Activated CD4-positive, CD25-positive, alpha-beta regulatory T cell treated with anti-CD3 and anti-CD28 coated beads, Interleukin-2, amount 50 U/mL, for 72 hours (primary cell): ENCODE measurements at places on chromosomes 3 and 15.

GRCh38 chr3:122727766-122728165 lies 47.1 kb downstream of the PARP14 start:
- no peak for DNase-seq

GRCh38 chr3:182925330-182925943 lies 54.9 kb downstream of the DCUN1D1 start:
- no peak for DNase-seq

DNA sequence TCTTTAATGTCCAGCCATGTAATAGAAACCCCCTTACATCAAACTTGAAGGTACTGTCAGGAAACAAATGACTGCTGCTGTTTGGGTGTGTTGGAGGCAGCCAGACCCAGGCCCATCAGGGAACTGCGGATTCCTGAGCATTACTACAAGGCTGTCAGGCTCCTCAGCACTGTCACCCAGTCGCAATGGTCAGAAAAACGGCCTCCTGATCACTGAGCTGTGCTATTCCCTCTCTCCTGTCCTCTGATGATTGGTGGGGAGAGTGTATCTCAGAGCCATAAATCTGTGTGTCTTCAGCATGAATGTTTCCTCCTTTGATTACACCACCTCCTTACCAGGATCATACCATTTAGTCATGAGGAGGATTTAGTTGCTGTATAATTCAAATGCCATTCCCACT lies 135.2 kb upstream of the GADL1 start:
- DNase-seq: no peak

DNA sequence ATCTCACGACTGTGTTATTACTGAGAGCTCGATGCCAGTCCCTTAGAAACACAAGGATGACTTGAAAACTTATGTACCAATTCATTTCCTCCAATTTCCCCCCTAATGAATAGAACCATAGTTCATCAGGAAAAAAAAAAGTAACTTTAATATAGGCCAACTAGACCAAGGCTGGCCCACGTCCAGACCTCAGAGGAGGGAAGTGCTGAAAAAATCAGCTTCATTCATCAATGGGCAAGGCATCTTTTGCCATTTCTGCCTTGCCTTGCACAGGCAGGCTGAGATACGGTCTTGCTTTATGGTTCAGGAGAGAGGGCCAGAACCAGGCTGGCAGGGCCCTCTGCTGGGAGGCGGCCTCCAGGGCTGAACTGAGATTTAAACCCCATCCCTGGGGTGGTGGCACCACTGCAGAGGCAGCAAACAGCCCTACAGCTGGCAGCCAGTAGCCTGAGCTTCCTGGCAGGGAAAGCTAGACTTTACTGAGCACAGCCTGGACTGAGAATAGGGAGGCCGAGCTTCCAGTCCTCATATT lies 104.1 kb upstream of the TNFAIP8L3 start:
- DNase-seq: no peak

GRCh38 chr3:142808103-142808917 lies 80.6 kb downstream of the PCOLCE2 start:
- no peak for DNase-seq

DNA sequence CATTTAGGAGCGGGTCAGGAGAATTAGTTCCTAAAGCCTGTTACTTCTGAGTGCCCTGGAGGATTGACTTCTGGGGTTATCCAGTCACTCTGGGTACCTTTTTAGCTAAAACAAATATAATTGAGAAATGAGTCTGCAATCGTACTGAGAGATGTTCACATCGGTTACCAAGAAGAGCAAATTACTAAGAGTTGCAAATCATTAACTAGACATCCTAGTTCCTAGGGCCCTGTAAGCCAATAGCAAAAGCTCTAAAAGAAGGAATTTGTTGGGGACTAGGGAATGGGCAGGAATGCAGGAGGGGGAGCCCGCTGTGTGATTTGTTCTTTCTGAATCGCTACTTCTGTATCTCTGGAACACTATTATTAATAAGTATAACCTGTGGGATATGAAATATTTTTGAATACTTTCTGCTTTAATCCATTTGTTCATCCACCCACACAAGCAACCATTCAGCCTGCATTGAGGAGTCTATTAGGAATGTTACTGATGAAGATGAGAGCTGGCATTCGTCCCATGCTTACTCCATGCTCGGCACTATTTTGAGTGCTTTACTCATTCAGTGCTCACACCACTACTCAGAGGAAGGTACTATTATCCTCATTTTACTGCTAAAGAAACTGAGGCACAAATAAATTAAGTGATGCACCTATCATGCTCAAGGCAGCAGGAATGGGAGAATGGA lies 31.5 kb upstream of the KY start:
- DNase-seq: no peak

DNA sequence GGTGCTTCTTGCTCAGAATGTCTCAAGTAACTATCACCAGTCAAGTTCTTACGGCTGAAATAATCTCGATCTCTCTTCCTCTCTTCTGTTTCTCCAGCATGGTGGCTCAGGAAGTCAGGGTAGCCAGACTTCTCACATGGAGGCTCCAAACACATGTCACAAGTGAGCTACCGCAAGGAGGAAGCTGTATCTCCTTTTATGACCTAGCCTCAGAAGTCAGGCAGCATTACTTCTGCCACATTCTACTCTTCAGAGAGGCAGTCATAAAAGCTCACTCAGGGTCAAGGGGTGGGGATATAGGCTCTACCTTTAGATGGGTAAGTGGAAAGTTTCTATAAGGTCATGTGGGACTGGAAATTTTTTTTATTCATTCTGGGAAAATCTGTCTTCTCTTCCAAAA lies 86.6 kb upstream of the NEO1 start:
- no peak for DNase-seq

- no peak for DNase-seq
These were observed 215.0 kb upstream of the THBS1 start for GRCh38 chr15:39365873-39366272.

DNA sequence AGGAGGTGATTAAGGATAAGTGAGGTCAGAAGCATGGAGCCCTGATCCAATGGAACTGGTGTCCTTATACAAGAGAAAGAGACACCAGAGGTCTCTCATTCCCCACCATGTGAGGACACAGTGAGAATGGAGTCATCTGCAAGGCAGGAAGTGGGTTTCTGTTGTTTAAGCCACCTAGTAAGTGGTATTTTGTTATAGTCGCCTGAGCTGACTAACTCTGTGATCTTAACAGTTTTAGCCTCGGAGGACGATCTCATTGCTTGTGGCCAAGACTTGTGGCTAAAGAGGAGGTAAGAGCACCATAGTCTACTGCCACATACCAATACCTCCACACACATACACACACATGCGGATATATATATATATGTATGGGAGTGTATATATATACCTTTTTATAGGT lies 73.8 kb downstream of the MCTP2 start:
- no peak for DNase-seq

- no peak for DNase-seq
These were observed 64.3 kb downstream of the LEO1 start for GRCh38 chr15:51907136-51907862.

DNA sequence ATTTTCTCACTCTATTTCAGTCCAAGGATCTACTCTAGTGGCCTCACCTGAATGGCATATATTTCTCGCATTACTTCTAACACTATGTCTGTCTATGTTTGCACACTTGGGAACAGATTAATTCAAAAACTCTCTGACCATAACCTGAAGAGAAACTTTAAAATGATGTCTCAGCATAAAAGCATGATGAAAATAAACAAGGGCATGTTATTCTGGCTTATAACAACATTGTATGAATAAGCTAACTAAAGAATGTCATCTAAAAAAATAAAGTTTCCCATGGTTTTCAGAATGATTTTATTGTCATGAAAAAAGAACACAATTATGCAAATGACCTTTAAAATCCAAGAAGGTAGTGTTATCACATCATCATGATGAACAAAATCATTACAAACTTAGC lies 85.5 kb upstream of the ROBO2 start:
- no peak for DNase-seq

GRCh38 chr3:18559331-18559842 lies 134.2 kb upstream of the SATB1 start:
- peak; percentile 33 for DNase-seq

DNA sequence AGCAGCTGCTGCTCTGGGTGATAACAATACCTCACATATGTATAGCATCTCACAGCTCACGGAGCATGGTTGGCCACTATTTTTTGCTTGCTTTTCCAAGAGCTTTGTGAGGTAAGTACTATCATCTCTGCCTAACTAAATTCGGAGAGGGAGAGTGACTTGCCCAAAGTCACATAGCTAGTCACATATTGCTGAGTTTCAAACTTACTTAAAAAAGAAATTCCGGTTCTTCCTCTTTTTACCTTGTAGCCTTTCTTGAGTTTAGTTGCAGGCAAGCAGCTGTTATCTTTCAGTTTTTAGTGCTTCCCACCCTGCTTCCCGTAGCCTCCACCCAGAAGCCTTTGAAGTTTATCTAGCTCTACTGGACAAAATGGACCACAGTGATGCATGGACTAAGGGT lies 309.2 kb downstream of the PDCD6IP start:
- no peak for DNase-seq

GRCh38 chr15:37856109-37856508 lies 78.3 kb upstream of the TMCO5A start:
- DNase-seq: no peak

- DNase-seq: no peak
These were observed 2.1 kb downstream of the RTP2 start for GRCh38 chr3:187700249-187700648.

GRCh38 chr3:150278843-150279381 lies 129.2 kb upstream of the TSC22D2 start:
- DNase-seq: no peak

- DNase-seq: peak; percentile 50
These were observed 1.5 kb upstream of the PPM1M start for GRCh38 chr3:52243791-52244628.

DNA sequence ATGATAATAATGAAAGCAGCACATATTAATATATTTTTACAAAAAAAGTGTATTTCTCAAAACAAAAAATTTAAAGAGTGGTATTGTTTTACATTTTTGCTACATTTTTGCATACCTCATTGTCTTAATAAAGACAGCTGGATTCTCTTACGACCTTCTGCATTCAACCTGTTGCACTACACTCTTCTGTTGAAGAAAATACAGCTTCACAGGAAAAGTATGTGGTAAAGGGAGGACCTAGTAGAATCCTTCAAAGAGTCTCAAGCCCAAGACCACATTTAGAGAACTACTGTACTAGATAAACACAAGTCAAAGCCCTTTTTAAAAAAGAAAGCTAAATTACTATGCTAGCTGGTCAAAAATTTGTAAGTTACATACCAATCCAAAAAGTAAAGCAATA lies 7.9 kb downstream of the ZNF280D start:
- DNase-seq: no peak

- no peak for DNase-seq
These were observed 26.5 kb upstream of the P2RY12 start for GRCh38 chr3:151410891-151411559.
